SJSA1 (cell line): ENCODE measurements at places on chromosomes 4 and X. TPM values are rescaled to one million over a fixed set of nuclear protein-coding genes. Genes with fewer than 3 reads are reported as not detected.

GRCh38 chr4:125131891-125132680 lies 182.7 kb upstream of the FAT4 start:
- no peaks in the 10 kb centered on the region for H3K4me1 ChIP-seq
- no peaks in the 10 kb centered on the region for H3K36me3 ChIP-seq
- H3K27ac ChIP-seq = no peak overlapping the region

DNA sequence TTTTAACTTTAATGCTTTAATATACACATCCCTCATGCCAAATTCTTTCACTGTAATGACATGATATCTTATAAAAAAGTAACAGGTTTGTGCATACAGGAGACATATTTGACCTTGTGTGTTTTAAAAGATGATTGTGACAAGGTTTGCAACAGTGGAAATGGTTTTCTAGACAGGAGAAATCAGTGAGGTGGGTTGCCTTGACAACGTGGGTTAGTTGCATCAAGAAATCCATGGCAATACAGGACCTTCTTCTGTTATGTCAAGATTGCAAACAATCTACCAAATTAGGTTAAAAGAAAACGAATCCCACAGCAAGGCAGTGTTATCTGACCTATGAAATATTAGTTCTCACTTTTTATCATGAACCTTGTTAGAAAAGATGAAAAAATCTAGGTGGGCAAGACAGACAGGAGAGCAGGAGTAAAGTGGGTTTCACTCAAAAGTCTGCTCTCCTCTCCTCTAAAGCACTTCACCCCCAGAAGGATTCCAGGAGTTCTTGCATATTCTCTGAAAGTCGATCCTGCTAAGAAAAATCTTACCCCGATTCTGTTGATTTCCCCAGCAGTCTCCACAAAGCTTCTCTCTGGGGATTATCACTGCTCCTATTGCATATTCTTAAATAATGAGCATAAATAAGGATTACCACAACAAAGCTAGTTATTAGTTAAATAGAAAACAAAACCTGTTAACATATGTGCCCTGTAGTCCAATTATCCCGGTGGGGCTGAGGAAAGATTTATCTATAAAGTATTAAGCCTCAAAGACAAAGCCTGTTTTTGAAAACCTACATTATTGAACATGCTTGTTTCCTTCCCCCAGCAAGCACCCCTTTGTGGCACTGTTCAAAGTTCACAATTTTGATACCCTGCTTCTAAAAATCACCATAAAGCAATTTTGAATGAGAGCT lies 71.0 kb downstream of the TMA16 start:
- H3K4me3 ChIP-seq = no peak overlapping the region
- no peaks in the 10 kb centered on the region for H3K36me3 ChIP-seq
- H3K4me1 ChIP-seq = no peaks in the 10 kb centered on the region
- no peak overlapping the region for H3K27ac ChIP-seq
- no peak for DNase-seq

DNA sequence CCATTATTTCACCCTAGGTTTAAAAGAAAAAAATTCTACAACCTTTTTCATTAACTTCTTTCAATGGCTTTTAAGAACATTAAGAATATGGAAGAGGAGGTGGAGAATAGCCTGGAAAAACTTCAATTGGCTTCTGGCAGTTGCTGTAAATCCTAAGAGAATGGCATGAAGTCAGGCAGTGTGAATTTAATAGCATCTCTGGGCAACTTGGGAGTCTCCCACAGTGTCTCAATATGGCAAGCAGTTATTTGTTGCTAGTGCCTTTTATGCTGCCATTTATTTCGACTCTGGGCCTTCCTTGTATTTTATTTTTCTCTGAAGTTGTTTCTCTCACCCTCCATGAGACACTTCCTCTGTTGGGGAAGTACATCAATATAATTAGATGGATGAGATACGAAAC lies 322.1 kb downstream of the CBLL2 start:
- no peaks in the 10 kb centered on the region for H3K27me3 ChIP-seq
- no peak for DNase-seq
- H3K36me3 ChIP-seq = no peaks in the 10 kb centered on the region

Gene TEX13D
- not detected in 2 replicates for total RNA-seq

GRCh38 chr4:6848717-6849305 lies 60.8 kb upstream of the TBC1D14 start:
- no peak overlapping the region for H3K4me3 ChIP-seq
- DNase-seq = no peak
- no peaks in the 10 kb centered on the region for H3K27me3 ChIP-seq
- H3K36me3 ChIP-seq = peaks cover 20% of the 10 kb centered on the region
- no peaks in the 10 kb centered on the region for H3K4me1 ChIP-seq

DNA sequence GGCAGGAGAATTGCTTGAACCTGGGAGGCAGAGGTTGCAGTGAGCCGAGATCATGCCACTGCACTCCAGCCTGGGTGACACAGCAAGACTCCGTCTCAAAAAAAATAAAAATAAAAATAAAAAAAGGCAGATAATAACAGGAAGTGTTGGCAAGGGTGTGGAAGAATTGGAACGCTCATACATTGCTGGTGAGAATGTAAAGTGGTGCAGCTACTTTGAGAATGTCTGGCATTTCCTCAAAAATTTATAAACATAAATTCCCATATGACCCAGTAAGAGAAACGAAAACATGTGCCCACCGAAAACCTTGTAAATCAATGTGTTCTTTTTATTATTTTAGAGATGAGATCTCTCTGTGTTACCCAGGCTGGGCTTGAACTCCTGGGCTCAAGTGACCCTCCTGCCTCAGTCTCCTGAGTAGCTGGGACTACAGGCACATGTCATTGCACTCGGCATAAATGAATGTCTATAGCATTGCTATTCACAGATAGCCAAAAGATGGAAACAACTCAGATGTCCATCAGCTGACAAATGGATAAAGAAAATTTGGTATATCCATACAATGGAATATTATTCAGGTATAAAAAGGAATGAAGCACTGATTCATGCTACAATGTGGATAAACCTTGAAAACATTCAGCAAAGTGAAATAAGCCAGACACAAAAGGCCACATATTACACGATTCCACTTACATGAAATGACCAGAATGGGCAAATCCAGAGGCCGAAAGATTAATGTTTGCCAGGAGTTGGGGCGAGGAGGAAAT lies 63.7 kb upstream of the PLAC1 start:
- H3K27ac ChIP-seq = peak overlapping the region; percentile 50
- peaks cover 30% of the 10 kb centered on the region for H3K4me1 ChIP-seq
- no peaks in the 10 kb centered on the region for H3K27me3 ChIP-seq
- no peak overlapping the region for H3K4me3 ChIP-seq

DNA sequence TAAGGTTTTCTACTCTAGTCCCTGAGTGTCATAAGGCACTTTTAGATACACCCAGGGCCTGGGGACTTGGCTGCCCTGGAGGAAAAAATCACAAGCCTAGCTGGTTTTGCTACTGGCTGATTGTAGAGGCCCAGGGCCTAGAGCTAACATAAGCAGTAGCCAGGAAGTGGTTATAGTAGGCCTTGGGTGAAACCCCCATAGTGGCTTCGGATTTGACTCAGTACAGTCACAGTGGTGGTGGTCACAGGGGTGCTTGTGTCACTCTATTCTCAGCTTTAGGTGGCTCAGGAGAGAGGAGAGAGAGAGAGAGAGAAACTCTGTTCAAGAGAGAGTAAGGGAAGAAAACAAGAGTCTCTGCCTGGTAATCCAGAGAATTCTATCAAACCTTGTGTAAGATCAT lies 194.5 kb upstream of the EDA2R start:
- H3K4me1 ChIP-seq = no peaks in the 10 kb centered on the region
- no peaks in the 10 kb centered on the region for H3K27me3 ChIP-seq
- no peak overlapping the region for H3K4me3 ChIP-seq
- DNase-seq = no peak

GRCh38 chrX:15158736-15159406 lies 111.0 kb downstream of the ASB9 start:
- no peak overlapping the region for H3K4me3 ChIP-seq
- no peaks in the 10 kb centered on the region for H3K36me3 ChIP-seq
- no peak overlapping the region for H3K27ac ChIP-seq
- no peaks in the 10 kb centered on the region for H3K27me3 ChIP-seq
- H3K4me1 ChIP-seq = no peaks in the 10 kb centered on the region

DNA sequence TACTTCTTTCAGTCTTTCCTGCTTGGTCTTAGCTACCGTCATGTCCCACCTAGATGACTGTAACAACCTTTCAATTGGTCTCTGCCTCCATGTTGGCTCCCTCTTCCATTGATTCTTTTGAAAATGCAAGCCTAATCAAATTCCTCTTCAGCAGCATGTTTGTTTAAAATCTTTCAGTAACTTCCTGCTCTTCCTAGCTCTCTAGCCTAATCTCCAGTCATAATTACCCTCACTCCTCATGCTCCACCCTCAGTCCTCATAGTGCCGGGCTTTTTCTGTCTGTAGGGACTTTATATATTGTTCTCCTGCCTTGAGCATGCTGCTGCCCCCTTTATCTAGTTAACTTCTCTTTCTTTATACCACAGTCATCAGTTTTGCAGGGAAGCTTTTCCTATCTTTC lies 12.1 kb downstream of the SNX25 start:
- no peak overlapping the region for H3K4me3 ChIP-seq
- no peak for DNase-seq
- H3K36me3 ChIP-seq = no peaks in the 10 kb centered on the region

DNA sequence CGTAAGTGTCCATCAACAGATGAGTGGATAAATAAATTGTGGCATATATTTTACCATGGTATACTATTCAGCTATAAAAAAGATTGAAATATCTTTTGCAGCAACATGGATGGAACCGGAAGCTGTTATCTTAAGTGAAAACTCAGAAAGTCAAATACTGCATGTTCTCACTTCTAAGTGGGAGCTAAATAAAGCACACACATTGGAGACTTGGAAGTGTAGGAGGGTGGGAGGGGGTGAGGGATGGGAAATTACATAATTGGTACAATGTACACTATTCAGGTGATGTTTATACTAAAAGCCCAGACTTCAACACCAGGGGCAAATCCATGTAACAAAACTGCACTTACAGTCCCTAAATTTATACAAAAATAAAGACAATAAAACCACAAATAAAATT lies 72.6 kb upstream of the SPRY1 start:
- H3K4me1 ChIP-seq = no peaks in the 10 kb centered on the region
- H3K36me3 ChIP-seq = no peaks in the 10 kb centered on the region; the same call in 1 of the 2 replicates
- no peak overlapping the region for H3K4me3 ChIP-seq
- DNase-seq = no peak

- peaks cover 5% of the 10 kb centered on the region; the same call in 1 of the 2 replicates for H3K36me3 ChIP-seq
- H3K27ac ChIP-seq = no peak overlapping the region
- peaks cover 12% of the 10 kb centered on the region for H3K4me1 ChIP-seq
- H3K4me3 ChIP-seq = no peak overlapping the region
- no peak for DNase-seq
These were observed 8.5 kb downstream of the SLC25A43 start for GRCh38 chrX:119407681-119408080.

DNA sequence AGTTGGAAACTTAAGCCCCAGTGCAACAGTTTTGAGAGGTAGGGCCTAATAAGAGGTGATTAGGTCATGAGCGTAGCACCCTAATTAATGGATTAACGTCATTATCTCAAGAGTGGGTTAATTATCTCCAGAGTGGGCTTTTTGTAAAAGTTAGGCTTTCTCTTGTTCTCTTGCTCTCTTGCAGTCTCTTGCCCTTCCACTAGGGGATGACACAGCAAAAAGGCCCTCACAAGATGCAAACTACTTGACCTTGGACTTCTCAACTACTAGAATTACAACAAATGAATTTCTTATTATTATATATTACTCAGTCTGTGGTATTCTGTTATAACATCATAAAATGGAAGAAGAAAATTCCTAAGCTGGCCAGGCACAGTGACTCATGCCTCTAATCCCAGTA lies 22.1 kb upstream of the NDST3 start:
- H3K36me3 ChIP-seq = no peaks in the 10 kb centered on the region
- H3K27me3 ChIP-seq = no peaks in the 10 kb centered on the region
- no peak for DNase-seq
- no peak overlapping the region for H3K27ac ChIP-seq

- peak; percentile 24 for DNase-seq
- no peaks in the 10 kb centered on the region for H3K27me3 ChIP-seq
- H3K36me3 ChIP-seq = no peaks in the 10 kb centered on the region
- H3K4me1 ChIP-seq = peaks cover 5% of the 10 kb centered on the region; the same call in 1 of the 2 replicates
- no peak overlapping the region for H3K27ac ChIP-seq
These were observed 80.7 kb upstream of the IGFBP7 start for GRCh38 chr4:57190601-57191481.

DNA sequence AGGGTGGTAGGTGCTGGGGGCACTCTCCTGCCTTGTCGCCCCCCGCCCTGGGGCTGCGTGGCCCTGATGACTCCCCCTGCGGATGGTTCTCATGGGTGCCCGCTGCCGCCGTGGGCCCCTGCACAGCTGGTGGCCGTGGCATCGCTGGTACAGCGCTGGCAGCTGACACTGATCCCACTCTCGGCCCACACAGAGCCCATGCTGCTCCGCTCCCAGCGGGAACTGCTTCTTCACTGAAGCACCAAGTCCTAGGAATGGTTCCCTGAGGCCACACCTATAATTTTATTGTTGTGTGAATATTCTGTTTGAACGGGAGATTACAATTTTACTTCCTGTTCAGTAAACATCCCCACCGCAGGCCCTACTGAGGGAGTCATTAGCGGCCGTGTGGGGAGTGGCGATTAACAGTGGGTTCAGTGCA lies 138.6 kb upstream of the NKX1-1 start:
- no peak overlapping the region for H3K27ac ChIP-seq
- no peaks in the 10 kb centered on the region for H3K4me1 ChIP-seq
- H3K36me3 ChIP-seq = no peaks in the 10 kb centered on the region
- H3K27me3 ChIP-seq = no peaks in the 10 kb centered on the region
- H3K4me3 ChIP-seq = no peak overlapping the region

DNA sequence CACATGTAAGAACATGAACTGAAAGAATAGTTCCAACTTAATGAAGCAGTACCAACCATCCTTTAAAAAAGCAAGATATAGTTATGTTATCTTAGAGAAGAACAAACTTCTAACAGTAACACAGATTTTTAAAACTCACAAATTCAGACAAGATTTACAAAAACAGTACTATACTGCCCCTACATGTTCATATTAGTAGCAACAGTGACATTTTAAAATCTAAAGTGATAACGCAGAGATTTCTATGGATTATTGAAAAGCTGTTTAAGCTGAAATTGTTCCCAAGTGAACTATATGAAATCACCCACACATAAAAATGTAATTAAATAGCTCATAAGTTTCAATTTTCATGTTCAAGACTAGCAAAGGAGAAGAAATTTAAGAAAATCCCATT lies 166.0 kb downstream of the FBXW7 start:
- no peak overlapping the region for H3K4me3 ChIP-seq
- no peak overlapping the region for H3K27ac ChIP-seq
- H3K36me3 ChIP-seq = no peaks in the 10 kb centered on the region; the same call in 1 of the 2 replicates
- DNase-seq = no peak
- H3K4me1 ChIP-seq = peaks cover 14% of the 10 kb centered on the region
- no peaks in the 10 kb centered on the region for H3K27me3 ChIP-seq

GRCh38 chr4:6984612-6985425 lies 58.4 kb upstream of the TADA2B start:
- H3K4me1 ChIP-seq = peaks cover 10% of the 10 kb centered on the region; the same call in 1 of the 2 replicates
- H3K27ac ChIP-seq = no peak overlapping the region
- DNase-seq = no peak
- H3K27me3 ChIP-seq = no peaks in the 10 kb centered on the region
- H3K4me3 ChIP-seq = no peak overlapping the region
- no peaks in the 10 kb centered on the region for H3K36me3 ChIP-seq

GRCh38 chr4:142567199-142567598 lies 278.9 kb downstream of the INPP4B start:
- H3K27me3 ChIP-seq = no peaks in the 10 kb centered on the region
- no peak overlapping the region for H3K27ac ChIP-seq
- no peak for DNase-seq

Gene XK
- total RNA-seq = 1.9 and 2.8 TPM in 2 replicates

Gene DKK2
- 8.9 and 15.7 TPM in 2 replicates for total RNA-seq

- H3K4me1 ChIP-seq = peaks cover 20% of the 10 kb centered on the region
- H3K27me3 ChIP-seq = no peaks in the 10 kb centered on the region
- DNase-seq = no peak
- peak overlapping the region; percentile 55; the same call in 1 of the 2 replicates for H3K27ac ChIP-seq
- peak overlapping the region; percentile 39 for H3K4me3 ChIP-seq
These were observed 977 bp upstream of the RBBP7 start for GRCh38 chrX:16870862-16871815.
